ENCODE measurements at places on chromosomes 7 and 10.
A peak's percentile ranks its signal among the peaks of the same experiment; 100 is the strongest.

- DNase-seq, result no peak
Observed at GRCh38 chr10:14748441-14748840, 26.3 kb downstream of the FAM107B start.

GRCh38 chr10:49007129-49007528 lies 67.5 kb upstream of the LRRC18 start:
- no peak for DNase-seq

DNA sequence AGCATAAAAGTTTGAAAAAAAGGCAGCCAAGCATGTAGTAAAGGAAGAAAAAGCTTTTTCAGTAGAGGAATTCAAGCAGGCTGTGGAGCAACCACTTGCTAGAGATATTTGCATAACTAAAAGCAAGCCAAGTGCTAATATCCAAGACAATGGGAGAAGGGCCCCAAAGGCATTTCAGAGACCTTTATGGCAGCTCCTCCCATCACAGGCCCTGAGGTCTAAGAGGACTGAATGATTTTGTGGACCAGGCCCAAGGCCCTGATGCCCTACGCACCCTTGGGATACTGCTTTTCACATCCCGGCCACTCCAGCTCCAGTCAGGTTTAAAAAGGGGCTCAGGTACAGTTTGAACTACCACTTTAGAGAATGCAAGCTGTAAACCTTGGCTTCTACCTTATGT lies 261.7 kb upstream of the SEMA3C start:
- DNase-seq, result no peak

GRCh38 chr10:129694691-129695243 lies 227.7 kb downstream of the MGMT start:
- DNase-seq, result no peak

- no peak for DNase-seq
Observed at GRCh38 chr7:127485482-127485881, 93.0 kb upstream of the ZNF800 start.

DNA sequence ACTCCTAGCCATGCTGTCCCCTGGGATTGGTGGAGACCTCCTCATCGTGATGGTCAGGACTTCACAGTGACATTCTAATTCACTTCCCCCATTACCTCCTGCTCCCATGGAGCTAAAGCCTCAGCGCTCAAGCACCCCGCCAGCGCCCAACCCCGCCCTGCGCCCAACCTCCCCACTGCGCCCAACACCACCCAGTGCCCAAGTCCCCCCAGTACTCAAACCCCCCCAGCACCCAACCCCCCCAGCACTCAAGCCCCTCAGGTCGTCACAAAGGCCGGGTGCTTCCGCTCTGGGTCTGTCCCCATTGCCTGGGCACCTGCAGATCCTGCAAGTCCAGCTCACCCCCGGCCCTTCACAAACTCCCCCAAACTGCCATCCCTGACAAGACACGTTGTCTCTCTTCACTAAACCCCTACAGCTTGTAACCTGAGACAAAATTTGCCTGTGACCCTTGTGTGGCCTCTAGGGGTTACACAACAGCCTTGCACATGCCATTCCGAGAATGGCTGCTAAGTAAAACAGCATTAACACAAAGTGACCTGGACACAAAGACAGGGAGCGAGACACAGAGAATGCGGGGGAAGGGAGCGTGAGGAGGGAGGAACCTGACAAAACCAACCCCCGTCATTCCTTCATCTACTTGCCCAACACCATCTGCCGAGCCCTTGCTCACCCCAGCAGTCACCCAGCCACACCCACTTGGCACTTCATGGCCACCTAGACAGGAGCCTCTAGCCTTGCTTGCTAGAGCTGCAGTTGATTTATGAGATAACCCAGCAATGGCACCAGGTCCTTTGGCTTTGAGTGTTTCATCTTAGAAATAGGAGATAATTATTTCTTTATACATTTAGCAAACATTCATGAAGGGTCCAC lies 107.8 kb downstream of the ADARB2 start:
- no peak for DNase-seq

DNA sequence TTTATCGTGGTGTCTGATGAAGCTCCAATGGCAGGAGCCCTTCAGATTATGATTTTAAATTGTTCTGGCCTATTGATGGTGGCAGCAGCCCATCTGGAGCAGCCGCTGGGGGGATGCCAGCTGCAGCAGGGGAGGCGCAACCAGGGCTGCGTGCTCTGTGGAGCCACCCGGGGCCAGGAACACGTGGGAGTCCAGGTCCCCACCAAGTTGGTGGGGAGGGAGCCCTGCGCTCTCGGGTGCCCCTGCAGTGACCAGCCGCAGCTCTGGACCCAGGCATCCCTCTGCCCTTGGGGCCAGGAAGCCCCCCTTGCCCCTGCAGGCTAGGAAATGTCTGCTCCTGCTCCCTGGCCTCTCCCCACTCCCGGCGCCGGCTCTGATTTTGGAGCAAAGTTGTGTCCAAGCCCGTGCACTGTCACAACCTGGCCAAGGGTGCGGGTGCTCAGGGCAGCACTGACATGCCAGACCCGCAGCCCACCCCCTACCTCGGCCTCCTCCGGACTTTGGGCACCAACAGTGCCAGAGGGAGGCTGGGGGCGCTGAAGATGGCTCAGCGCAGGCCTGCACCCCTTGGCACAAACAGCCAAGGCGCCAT lies 147.2 kb upstream of the ADO start:
- no peak for DNase-seq

- DNase-seq, result peak; percentile 80
Observed at GRCh38 chr7:139950881-139951525, 111.7 kb downstream of the PARP12 start.

DNA sequence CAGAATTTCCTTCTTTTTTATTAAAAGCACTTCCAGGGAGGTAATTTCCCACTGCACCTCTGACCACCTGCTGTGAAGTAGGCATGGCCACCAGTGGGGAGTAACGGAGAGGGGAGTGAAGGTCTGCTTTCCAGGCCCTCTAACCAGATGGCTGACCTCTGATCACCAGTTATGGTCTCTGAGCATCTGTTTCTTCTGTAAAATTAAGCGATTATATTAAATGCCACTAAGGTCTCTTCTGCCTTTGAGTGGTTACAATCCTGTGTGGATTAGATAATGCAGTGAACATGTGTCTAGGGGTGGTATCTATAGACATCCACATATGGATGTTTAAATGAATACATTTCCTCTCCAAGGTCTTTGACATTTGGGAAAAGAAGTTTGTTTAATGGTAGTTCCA lies 199.6 kb downstream of the HERPUD2 start:
- no peak for DNase-seq

GRCh38 chr10:33223326-33224000 lies 111.0 kb downstream of the NRP1 start:
- DNase-seq, result no peak

DNA sequence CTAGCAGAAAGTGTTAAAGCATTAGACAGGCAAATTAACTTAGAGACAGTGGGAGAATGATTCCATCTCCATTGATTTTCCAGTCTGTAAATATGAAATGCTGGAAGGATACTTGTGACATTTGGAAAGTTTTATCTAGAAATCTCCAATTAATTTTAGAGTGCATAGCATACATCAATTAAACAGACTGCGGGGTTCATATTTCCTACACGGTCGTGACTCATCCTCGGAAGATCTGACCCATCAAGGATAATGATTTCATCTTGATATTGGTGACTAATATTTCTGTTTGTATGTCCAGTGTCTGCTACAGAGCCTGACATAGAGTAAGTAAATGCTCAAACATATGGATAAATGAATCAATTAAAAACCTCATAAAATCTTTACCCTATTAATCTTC lies 474.9 kb downstream of the KCNMA1 start:
- DNase-seq, result no peak

- DNase-seq, result no peak
Observed at GRCh38 chr7:30018451-30018850, 8.1 kb downstream of the FKBP14 start.
